ENCODE measurements at places on chromosomes 16 and 17.

DNA sequence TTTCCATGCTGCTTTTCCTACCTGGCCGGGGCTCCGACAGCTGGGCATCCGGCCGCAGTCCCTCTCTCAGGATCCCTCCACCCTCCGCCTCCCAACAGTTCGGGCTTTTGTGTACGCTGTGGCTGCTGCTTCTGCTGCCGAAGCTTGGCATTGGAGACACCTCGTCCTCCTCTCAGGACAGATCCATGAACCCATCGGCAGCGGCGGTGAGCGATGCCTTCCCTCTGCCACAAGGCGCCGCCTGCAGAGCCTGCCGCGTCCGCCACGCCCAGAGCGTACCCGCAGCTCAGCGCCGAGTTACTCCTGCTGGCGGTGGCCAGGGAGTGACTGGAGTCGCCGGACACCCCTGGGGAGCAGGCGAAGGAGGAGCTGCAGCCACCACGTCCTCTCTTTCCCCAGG is 2032.8 kb downstream of the TP53TG3F start:
- no peak for DNase-seq

- no peak for DNase-seq
Measured at GRCh38 chr17:1785930-1786329, 24.1 kb downstream of the SERPINF1 start.

GRCh38 chr16:54546521-54546920 is 259.9 kb upstream of the IRX3 start:
- DNase-seq: no peak

DNA sequence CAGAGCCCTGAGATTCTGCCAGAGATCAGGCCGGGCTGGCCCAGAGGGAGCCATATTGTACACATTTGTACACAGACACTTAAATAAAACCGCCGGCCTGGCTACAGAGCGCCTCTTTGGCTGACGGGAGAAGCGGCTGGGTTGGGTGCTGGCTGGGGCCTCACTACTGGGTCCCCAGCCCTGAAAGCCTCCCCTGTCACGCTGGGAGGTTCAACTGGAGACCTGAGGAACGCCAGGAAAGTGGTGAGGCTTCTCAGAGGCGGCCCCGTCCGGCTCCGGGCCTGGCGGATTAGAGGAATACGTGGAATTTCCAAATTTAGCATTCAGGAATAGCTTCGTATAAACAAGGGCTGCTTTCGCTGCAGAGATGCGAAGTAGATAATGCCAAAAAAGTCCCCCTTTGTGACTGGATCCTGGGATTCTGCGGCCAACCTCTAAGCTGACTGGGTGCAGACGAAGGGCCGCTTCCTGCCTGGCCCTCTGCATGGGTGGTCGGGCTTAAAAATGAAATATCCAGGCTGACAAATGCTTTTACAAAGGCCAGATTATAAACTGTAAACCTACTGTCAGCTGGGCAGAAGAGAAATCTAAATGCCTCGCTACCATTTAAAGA is 252.4 kb downstream of the IRF8 start:
- no peak for DNase-seq

DNA sequence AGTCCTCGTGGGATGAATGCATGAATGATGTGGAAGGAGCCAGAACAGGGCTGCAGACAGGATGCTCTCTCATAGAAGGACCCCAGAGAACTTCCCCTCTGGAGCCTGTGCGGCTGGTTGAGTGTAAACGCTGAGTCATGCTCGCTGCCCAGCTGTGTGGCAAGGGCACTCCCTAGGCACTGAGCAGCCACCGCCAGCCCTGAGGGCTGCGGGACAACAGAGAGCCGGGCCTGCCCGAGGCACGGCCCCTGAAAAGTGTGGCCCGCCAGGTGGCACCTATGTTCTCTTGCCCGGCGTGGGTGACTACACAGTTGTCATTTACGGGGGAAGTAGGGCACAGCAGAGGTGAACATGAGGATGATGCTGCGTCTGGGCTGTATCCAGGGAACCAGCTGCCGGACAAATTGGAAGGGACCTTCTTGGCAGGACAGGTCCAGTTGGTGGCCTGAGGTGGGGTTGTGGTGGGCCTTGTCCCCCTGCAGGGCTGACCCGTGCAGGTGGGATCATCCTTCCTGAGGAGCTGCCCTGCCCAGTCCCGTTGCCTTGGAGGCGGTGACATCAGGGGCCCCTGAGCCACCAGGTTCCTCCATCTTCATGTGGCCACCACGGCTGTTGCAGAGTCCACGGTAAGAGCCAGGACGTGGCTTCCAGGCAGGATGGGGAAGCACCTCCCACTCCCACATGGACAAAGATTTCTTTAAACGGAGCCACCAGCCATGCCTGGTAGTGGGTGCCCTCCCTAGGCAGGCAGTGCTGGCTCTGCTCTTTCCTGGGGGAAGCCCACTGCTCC is 94.8 kb upstream of the CBX4 start:
- no peak for DNase-seq

GRCh38 chr17:74408262-74408661 is 23.6 kb upstream of the GPRC5C start:
- no peak for DNase-seq

DNA sequence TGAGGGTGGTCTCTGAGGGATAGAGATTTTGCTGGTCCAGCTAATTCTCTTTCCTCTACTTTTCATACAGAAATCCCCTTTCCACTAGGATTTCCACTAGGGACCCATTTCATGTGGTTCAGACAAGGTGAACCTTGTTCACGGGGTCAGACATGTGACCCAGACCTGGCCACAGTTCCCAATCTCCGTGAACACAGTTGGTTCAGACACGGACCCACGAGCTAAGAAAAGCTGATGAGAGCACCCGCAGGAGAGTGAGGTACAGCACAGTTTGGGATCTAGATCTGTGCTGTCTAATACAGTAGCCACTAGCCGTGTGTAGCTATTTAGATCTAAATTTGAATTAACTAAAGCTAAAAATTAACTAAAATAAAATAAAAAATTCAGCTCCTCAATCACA is 88.1 kb downstream of the AXIN2 start:
- DNase-seq: no peak

- DNase-seq: no peak
Measured at GRCh38 chr16:29743475-29743826, 2.3 kb downstream of the C16orf54 start.

GRCh38 chr17:45101546-45101882 is 30.8 kb downstream of the PLCD3 start:
- DNase-seq: no peak

GRCh38 chr17:80263253-80264204 is 2.9 kb downstream of the RNF213 start:
- peak; percentile 78 for DNase-seq

- no peak for DNase-seq
Measured at GRCh38 chr17:77615703-77616253, 342.7 kb upstream of the TNRC6C start.

DNA sequence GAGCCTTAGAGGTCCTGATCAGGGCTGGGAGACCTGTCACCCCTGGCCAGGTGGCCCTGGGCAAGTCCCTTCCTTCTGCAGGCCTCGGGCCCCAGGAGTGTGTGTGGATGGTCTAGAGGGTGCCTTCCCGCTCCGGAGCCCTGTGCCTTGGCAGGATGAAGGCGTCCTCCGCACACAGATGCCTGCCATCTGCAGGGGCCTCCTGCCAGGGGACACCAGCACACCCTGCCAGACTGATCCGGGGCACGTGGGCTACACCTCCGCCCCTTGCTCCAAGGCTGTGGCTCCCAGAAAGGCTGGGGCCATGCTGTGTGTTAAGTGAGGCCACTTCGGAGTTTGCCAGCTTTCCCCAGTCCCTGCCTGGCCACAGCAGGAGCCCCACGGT is 30.7 kb downstream of the NPTX1 start:
- DNase-seq: no peak

DNA sequence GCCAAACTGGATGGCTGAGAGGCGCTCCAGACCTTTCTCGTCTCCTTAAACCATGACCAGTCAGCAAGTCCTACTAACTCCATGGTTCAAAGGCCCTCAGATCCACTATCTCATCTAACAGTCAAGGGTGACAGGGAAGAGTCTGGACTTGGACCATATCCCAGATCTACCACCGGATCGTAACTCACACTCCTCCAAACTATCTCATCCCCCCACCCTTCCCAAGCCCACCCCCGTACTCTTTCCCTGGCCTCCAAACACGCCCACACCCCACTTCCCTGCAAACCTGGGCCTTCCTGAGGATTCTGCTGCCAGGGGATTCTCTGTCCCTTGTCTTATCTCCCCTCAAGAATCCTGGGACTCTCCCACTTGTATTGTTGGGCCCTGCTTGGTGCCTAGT is 5.1 kb downstream of the CDIP1 start:
- DNase-seq: no peak

DNA sequence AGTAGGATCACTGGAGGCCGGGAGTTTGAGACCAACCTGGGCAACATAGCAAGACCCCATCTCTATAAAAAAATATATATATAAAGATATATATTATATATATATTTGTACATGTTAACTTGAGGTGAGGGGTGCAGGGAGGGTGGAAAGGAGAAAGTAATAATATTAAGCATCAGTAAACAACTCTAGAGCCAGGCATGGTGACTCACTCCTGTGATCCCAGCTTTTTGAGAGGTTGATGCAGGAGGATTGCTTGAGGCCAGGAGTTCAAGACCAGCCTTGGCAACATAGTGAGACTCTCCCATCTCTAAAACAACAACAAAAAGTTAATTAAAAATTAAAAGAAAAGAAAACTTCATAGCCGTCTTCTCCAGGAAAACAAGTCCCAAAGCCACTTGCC is 61.7 kb upstream of the SMURF2 start:
- no peak for DNase-seq

- DNase-seq: no peak
Measured at GRCh38 chr17:27535178-27535928, 79.1 kb downstream of the KSR1 start.

- no peak for DNase-seq
Measured at GRCh38 chr17:6069539-6070429, at the start of gene WSCD1. Gene WSCD1 (plus strand): TSS chr17:6070379. CDS start chr17:6080659, 10,280 bp downstream.

GRCh38 chr17:75619506-75620431 is 13.5 kb upstream of the SMIM5 start:
- no peak for DNase-seq

- no peak for DNase-seq
Measured at GRCh38 chr17:59764292-59764741, 56.9 kb downstream of the VMP1 start.

DNA sequence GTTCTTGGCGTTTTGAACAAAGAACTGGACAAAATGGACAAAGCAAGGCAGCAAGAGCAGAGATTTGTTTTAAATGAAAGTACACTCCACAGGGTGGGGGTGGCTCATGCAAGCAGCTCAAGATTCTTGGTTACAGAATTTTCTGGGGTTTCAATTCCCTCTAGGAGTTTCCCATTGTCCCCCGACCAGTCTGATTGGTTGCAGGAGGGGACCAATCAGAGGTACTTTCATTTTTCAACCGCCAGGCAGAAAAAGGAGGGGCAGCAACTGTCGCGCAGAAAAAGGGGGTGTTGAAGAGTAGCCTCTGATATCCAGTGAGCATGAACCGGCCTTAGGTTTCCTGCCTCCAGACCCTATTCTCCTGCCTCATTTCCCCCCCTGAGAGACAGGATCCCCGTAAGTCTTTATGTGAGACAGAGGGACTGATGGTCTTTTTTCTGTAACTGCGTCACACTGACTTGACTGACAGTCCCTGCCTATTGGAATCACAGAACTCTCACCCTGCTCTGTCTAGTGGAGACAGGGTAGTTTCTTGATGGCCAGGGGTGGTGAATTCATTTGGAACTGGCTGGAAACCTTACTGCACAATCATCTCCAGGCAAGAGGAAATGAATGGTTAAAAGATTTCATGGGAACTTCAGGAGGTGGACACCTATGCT is 59.4 kb upstream of the ALOX12 start:
- DNase-seq: no peak

DNA sequence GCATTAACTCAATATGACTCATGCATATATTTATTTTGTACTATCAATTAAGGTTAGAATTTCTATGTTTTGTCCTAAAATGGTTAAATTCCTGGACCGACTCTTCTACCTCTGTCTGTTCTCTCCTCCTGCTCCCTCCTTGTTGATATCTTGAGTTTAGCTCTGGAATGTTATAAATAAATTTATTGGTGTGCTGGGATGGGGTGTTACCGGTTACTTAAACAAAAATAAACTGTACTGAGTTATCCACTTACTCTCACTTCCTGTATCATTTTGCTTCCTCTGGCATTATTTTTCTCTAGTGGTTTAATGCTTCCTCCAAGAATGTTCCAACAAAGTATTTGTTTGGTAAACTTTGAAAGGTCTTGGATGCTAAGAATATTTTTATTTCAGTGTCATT is 120.1 kb downstream of the ABCA8 start:
- DNase-seq: no peak

- DNase-seq: no peak
Measured at GRCh38 chr16:86393907-86394626, 116.3 kb upstream of the FOXF1 start.

GRCh38 chr17:5793899-5794298 is 209.6 kb upstream of the NLRP1 start:
- DNase-seq: no peak

GRCh38 chr17:38565853-38566665 is 39.7 kb downstream of the SRCIN1 start:
- no peak for DNase-seq

GRCh38 chr16:89643769-89644300 is 13.7 kb downstream of the CHMP1A start:
- DNase-seq: no peak

DNA sequence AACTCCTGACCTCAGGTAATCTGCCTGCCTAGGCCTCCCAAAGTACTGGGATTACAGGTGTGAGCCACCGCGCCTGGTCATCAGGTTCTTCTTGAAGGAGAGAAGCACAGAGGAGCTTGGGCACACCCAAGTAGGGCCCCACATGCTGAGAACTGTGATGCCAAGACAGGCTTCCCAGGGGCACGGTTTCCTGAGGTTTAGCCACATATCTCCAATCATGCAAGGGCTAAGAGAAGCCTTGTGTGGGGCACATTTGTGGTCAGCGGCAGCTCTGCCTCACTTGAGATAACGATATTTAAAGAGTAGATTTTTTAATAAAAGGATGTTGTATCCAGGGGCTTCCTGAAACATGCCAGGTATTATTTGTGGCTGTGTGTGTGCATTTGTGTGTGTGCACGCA is 46.9 kb downstream of the CUEDC1 start:
- no peak for DNase-seq

- DNase-seq: no peak
Measured at GRCh38 chr16:29978564-29979270, 5.0 kb downstream of the TAOK2 start.

DNA sequence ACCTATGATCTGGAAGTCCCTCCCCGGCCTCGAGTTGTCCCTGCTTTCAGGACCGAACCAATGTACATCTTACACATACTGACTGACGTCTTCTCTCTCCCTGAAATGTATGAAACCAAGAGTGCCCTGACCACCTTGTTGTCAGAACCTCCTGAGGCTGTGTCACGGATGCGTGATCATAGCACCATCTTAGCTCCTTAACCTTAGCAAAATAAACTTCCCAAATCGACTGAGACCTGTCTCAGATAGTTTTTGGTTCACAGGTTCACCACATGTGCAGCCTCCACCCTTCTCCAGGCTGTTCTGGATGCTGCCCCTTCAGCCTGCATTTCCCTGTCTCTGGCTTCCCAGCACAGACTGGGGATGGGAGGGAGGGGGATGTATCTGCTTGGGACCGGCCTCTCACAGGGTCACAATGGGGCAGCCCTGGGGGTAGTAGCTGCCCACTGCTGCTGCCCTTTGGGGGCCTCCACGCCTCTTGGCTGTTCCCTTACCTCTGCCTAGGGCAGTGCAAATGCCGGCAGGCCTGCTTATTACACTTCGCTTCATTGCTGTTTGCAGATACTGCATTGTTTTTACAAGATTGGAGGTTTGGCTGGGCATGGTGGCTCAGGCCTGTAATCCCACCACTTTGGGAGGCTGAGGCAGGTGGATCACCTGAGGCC is 69.8 kb downstream of the NT5M start:
- no peak for DNase-seq
